Testis (tissue), 5 donors: ENCODE measurements at places on chromosomes 3 and 15. TPM values are rescaled to one million over a fixed set of nuclear protein-coding genes. Genes with fewer than 3 reads are reported as not detected.
A peak's percentile ranks its signal among the peaks of the same experiment; 100 is the strongest.

The GCNT3 gene
- 2.5 TPM for total RNA-seq

The SYNPR gene
- total RNA-seq, result not detected

The NEK11 gene
- 40.9 TPM for total RNA-seq

The HRG gene
- not detected for total RNA-seq

- no peaks in the 10 kb centered on the region for H3K36me3 ChIP-seq
- no peaks in the 10 kb centered on the region for H3K27me3 ChIP-seq
- no peaks in the 10 kb centered on the region for H3K4me1 ChIP-seq
- no peak for DNase-seq
- H3K4me3 ChIP-seq, result no peak overlapping the region
Measured at GRCh38 chr3:126160243-126161210, 19.9 kb downstream of the ALDH1L1 start.

DNA sequence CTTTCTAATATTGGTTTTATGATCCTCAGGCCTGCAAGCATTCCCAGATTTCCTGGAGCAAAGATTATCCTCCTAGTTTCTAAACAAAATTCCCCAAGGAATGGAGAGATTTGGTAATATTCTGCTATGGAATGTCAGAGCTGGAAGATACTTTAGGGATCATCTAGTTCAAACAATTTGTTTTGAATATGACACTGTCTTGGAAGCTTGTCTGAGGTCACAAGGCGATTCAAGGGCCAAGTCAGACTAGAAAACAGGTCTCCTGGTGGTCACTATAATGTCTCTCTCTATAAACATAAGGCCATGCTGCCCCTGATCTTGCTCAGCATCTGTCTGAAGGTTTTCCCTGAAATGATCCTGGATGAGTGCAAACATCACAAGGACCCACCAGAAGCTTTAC, 143.4 kb upstream of the BCL6 start:
- H3K27me3 ChIP-seq, result no peaks in the 10 kb centered on the region
- DNase-seq, result no peak
- no peaks in the 10 kb centered on the region for H3K4me1 ChIP-seq

DNA sequence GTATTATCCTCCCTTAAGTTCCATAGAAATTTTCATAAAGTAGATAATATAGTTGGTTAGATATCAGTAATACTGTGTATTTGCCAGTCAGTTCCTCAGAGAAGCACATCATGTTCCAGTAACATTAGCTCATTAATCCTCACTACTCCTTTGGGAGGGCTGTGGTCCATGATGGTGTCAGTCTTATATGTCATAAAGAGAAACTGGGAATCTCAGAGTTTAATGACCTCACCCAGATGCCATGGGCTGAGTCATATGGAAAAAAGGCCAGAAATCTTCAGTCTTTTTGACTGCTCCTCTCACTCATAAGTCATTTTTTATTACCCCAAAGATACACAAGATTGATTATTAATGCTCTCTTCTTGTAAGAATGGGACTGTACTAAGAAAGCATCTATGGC, 188.6 kb downstream of the CHL1 start:
- no peaks in the 10 kb centered on the region for H3K36me3 ChIP-seq
- H3K4me1 ChIP-seq, result no peaks in the 10 kb centered on the region
- H3K27me3 ChIP-seq, result no peaks in the 10 kb centered on the region
- H3K4me3 ChIP-seq, result no peak overlapping the region
- H3K27ac ChIP-seq, result no peak overlapping the region

GRCh38 chr15:48395521-48396011, 64.3 kb downstream of the DUT start:
- no peak overlapping the region for H3K4me3 ChIP-seq
- peak; percentile 80 for DNase-seq
- H3K27me3 ChIP-seq, result no peaks in the 10 kb centered on the region
- H3K36me3 ChIP-seq, result no peaks in the 10 kb centered on the region
- no peak overlapping the region for H3K27ac ChIP-seq

GRCh38 chr3:39271363-39271914, 8.4 kb downstream of the CX3CR1 start:
- DNase-seq, result no peak
- no peak overlapping the region for H3K4me3 ChIP-seq
- no peaks in the 10 kb centered on the region for H3K4me1 ChIP-seq
- no peak overlapping the region for H3K27ac ChIP-seq

GRCh38 chr3:58009749-58010535, 1.7 kb downstream of the FLNB start:
- no peaks in the 10 kb centered on the region for H3K27me3 ChIP-seq
- peak overlapping the region; percentile 61 for H3K27ac ChIP-seq
- H3K4me1 ChIP-seq, result peaks cover 41% of the 10 kb centered on the region
- H3K4me3 ChIP-seq, result peak overlapping the region; percentile 75

- H3K4me1 ChIP-seq, result no peaks in the 10 kb centered on the region
- H3K27ac ChIP-seq, result no peak overlapping the region
- H3K36me3 ChIP-seq, result no peaks in the 10 kb centered on the region
Measured at GRCh38 chr3:178393146-178393545, 143.1 kb upstream of the KCNMB2 start.

- no peaks in the 10 kb centered on the region for H3K36me3 ChIP-seq
- H3K4me3 ChIP-seq, result no peak overlapping the region
- H3K27me3 ChIP-seq, result no peaks in the 10 kb centered on the region
- no peak overlapping the region for H3K27ac ChIP-seq
- no peak for DNase-seq
- no peaks in the 10 kb centered on the region for H3K4me1 ChIP-seq
Measured at GRCh38 chr3:127110982-127111693, 81.8 kb upstream of the PRR23E start.

DNA sequence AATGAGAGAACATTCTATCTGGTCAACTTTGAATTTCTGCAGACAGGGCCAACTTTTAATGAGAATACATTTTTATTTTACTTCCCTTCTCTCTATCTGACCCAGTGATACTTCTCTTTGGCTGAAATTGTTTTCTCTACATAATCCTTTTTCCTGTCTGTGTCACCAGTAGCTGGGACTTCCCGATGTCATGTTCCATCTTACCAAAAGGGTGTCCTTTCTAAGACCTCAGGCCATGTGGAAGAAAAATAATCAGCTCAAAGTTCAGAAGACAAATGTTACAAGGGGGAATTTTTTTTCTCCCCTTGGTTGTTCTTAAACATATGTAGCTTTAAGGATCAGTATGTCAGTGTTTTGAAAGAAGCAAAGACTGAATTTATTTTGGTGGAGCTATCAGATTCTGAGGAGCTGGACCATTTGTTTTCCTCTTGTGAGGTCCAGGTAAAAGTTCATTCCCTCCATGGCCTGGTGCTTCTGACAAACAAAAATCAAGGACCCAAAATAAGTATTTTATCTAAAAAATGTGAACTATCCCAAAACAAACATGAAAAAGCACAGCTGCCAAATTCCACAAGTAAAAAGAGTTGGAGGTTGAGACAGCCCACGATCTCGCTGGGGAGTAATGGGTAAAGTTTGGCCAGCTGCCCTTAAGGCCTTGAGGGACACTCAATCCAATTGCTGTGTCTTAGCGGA, 859.4 kb upstream of the NR2F2 start:
- peak overlapping the region; percentile 65 for H3K27ac ChIP-seq
- H3K4me1 ChIP-seq, result peaks cover 36% of the 10 kb centered on the region
- no peaks in the 10 kb centered on the region for H3K36me3 ChIP-seq
- peak; percentile 31 for DNase-seq

DNA sequence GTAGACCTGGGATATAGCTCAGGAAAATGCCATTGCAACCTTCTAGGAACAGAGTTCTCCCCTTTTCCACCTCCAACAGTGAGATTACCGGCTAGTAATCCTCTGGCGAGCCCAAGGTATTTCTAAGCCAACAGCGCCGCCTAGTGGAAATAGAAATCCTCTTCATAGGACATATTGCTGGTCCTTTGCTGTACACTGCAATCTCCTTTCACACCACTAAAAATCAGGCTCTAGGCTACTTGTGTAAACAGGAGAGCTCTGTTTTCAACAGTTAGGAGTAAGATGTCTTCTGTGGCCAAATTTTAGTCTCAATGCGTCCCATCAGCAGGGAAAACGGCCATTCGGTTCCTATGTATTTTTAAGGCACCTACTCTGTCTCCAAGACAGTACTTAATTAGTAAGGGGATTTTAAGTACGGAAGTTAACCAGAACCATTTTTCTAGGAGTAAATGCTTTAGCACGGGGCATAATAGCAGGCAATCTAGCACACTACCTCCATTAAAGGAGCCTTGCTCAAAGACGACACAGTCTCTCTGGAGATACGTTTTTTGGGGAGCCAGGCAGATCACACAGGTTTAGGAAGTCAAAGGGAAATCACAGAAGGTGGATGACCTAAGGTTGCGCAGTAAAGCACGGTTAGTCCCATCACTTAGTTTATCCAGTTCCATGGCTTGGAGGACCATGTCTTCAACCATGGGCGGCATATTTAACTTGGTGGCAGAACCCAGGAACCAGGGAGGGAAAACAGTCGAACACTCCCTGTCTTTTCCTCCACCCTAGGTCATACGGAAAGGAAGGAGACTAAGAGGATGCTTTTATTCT, 43.8 kb downstream of the NCEH1 start:
- no peak overlapping the region for H3K4me3 ChIP-seq
- H3K27ac ChIP-seq, result no peak overlapping the region
- H3K4me1 ChIP-seq, result no peaks in the 10 kb centered on the region

DNA sequence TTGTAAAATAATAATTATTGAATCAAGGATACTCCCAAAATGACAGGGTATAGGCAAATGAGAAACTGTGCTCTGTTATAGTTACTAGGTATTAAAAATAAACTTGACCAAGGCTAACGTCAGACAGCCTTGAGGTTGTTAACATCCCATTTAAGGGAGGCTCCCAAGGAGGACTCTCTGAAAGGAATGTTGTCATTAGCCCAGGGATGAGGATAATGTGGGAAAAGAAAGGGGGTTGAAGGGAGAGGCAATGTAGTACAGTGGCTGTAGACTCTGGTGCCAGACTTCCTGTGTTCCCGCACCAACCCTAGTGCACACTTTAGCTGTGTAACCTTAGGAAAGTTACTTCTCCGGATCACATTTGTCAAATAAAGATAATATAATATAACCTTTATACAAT, 47.0 kb upstream of the RARB start:
- H3K36me3 ChIP-seq, result no peaks in the 10 kb centered on the region
- no peaks in the 10 kb centered on the region for H3K4me1 ChIP-seq
- no peak overlapping the region for H3K27ac ChIP-seq
- no peak overlapping the region for H3K4me3 ChIP-seq
- DNase-seq, result no peak
- H3K27me3 ChIP-seq, result no peaks in the 10 kb centered on the region
